ENCODE measurements at places on chromosomes 11 and 22. TPM values are rescaled to one million over a fixed set of nuclear protein-coding genes. Genes with fewer than 3 reads are reported as not detected.

ANKK1 gene
- total RNA-seq = 0.17 TPM

GLYAT gene
- total RNA-seq = not detected

DKK3 gene
- total RNA-seq = not detected

TUB gene
- total RNA-seq = 0.05 TPM

TSGA10IP gene
- not detected for total RNA-seq
